GM19239 (cell line): ENCODE measurements at places on chromosomes 13 and 19.

DNA sequence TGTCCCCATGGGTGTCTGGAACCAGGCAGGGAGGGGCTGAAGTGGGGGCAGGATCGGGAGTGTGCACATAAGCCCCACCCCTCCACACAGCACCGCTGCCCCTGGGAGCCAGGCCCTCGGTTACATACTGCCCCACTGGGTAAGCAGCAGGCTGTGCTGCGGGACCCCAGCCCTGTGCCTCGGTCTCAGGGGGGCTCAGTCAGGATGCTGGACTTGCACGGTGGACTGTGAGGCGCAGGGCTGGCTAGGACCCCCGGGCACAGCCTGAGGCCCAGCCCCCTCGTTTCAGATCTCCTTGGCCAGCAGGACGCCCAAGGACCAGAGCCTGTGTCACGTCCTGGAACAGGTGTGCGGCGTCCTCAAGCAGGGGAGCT lies 16.3 kb downstream of the MPND start:
- no peak for DNase-seq

GRCh38 chr13:40490086-40490758 lies 176.2 kb downstream of the FOXO1 start:
- DNase-seq: no peak

DNA sequence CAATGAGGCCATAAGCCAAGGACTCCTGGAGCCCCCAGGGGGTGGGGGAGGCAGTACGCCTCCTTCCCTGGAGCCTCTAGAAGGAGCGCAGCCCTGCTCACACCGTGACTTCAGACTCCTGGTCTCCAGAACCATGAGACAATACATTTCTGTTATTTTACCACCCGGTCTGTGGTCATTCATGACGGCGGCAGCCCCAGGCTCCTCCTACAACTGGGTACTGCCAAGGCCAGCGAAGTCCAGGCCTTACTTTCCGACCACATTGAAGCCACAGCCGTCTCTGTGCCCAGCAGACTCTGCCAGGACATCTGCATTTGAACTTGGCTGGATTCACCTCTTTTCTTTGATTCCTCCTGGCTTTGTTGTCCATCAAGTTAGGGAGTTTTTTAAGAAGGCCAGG lies 10.5 kb downstream of the GNG7 start:
- DNase-seq: no peak

DNA sequence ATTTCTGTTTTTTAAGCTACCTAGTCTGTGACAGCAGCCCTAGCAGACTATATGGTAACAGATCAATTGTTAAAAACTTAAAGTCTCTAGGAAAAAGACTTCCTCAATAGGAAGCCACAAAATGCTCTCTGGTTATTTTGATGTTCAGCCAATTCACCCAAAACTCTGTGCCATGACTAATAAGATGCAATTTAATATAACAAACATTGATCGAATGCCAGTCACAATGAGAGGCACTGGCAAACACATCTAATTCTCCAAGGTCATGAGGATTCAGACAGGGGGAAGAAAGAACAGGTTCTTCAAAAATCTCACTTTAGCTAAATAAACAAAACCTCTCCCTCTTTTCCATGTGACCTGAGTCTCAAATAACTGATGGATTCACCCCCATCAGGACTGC lies 107.5 kb downstream of the SUCLA2 start:
- DNase-seq: no peak

- DNase-seq: no peak
These were observed 115.4 kb downstream of the ITGBL1 start for GRCh38 chr13:101567841-101568240.

GRCh38 chr13:113904411-113904810 lies 40.5 kb upstream of the GAS6 start:
- DNase-seq: no peak

DNA sequence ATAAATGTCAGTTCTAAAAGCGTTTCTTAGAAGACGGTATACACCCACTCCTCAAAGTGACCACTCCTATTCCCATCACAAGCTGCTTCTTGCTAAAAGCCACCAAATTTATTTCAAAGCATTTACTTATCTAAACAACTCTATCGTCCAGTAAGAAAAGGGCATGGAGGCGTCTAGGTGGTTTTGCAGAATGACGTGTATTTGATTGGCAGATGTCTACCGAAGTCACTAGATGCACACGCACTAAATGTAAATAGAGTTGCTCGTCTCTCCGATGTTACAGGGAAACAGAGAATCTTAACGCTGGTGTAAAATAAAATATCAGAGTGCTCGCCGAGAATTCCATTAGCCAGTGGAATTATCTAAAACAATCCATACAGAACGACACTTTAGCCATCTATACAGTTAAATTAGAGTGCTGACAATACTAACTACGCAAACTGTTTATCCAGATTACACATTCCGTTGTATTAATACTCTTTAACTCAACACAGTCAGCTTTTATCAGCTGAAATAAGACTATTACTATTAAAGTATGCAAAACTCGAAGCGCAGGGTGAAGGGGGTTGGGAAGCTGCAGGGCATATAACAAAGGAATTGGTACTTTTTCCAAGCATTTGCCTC lies 1.9 kb downstream of the KLF12 start:
- no peak for DNase-seq

DNA sequence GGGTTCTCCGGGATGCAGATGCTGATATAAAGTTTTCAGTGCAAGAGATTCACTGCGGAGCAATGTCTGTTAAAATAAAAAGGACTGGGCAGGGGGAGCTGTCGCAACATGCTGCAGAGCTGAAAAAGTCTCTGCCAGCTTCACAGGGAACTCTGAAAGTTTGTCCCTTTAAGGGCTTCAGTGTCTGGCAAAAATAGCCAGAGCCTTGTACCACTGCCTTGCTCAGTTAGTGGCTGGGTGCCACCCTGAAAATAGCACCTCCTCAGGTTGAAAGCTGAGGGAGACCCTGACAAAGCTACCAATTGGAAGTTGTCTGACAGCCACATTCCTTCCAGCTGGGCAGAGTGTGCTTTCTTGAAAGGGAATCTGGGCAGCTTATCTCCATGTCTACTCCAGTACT lies 3.0 kb upstream of the NDFIP2 start:
- DNase-seq: no peak

DNA sequence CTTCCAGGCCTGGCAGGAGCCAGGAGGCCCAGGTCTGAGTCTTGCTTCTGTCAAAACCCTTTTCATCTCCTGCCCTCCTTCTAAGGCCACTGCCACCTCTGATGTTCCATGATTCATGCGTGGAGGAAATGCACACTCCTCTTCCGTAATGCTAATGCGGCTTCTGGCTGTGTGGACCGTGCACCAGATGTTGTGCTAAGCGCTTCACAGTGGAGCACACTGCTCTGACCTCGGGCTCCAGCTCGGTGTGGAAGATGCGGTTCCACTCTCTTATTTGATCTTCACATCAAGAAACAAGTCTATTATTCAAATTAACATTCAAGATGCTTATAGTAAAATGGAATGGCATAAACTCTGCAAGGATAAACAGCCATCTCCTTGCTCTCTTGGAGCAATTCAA lies 629.2 kb downstream of the UQCRFS1 start:
- DNase-seq: no peak

- no peak for DNase-seq
These were observed 8.6 kb downstream of the BRCA2 start for GRCh38 chr13:32323912-32324311.

GRCh38 chr19:9037400-9038062 lies 27.3 kb upstream of the MUC16 start:
- no peak for DNase-seq

DNA sequence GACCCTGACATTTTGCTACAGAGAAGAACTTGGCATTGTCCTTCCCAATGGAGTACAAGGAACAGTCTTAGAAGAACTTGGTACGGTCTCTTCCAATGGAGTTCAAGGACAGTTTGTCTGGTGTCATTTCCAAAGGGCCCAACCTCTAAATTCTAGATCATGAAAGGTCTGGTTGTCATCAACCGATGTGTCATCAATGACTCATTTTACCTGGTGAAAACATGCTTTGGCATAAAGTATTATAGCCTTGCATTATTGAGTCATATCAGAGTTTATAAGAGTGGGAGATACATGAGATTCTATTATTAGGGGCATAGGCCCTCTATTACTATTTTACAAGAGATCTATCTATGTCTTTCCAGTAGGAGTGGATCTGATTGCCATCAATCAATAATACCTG lies 4.3 kb downstream of the CYP2B6 start:
- no peak for DNase-seq

DNA sequence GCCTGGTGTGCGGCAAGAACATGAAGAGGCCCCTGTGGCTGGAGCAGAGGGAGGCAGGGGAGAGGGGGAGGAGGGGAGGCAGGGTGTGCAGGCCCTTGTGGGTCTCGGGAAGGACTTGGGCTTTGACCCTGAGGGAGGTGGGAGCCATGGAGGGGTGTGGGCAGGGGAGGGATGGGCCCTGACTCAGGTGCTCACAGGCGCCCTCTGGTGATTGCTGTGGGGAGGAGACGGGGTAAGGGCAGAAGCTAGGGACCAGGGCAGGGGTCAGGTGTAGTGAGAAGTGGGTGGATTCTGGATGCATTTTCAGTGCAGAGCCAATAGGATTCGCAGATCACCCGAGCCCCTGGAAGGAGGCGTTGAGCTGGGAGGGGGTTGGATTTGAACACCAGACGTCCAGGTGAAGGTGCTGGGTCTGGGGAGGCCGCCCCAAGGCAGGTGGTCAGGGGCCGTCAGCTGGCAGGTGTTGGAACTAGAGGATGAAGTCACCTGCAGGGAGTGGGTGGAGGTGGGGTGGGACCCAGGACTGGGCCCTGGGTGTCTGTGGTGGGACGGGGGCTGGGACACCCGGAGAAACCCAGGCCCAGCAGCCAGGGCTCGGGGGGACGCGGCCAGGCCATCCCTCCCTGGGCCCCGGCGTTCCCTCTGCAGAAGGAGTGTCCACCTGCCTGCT lies 185.4 kb downstream of the KDM4B start:
- peak; percentile 65 for DNase-seq

DNA sequence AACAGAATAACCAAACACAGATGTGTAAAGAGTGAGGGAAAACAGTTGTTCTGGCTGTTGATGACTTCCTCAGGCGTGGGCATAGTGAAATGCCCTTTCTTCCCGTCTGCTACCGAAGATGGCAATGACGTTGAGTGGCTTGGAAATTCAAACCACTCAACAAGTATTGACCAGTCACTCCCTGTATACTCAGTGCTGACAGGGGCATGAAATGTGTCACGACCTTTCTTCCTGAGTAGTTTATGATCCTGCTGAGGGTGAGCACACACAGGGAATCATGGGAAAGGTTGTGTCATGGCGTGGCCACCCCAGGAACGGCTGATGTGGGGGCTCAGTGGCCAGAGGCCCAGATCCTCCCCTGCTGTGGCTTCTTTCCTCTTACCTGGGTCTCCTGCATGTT lies 87.8 kb upstream of the C1QTNF9B start:
- DNase-seq: no peak

GRCh38 chr13:43730642-43731041 lies 56.1 kb downstream of the ENOX1 start:
- DNase-seq: no peak

GRCh38 chr13:45751885-45752284 lies 49.8 kb downstream of the CBY2 start:
- no peak for DNase-seq
